ENCODE measurements at places on chromosomes 16 and 17.

DNA sequence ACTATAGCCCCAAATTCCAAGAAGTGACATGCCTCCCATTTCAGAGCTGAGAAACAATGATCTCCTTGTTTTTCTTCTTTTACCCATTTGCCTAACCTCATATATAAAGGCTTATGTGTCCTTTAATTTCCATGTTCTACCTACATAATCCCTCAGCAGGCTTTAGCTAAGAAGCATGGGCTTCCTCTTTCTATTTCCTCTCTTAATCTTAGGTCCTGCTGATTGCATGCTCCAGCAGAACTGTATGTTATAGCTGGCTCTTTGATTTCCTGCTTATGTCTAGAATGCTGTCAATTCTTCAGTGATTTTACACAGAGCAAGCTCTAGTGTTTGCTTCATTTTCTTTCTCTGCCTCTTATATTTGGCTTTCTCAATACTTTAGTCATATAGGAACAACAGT is 151.7 kb upstream of the COX10 start:
- no peak for DNase-seq

DNA sequence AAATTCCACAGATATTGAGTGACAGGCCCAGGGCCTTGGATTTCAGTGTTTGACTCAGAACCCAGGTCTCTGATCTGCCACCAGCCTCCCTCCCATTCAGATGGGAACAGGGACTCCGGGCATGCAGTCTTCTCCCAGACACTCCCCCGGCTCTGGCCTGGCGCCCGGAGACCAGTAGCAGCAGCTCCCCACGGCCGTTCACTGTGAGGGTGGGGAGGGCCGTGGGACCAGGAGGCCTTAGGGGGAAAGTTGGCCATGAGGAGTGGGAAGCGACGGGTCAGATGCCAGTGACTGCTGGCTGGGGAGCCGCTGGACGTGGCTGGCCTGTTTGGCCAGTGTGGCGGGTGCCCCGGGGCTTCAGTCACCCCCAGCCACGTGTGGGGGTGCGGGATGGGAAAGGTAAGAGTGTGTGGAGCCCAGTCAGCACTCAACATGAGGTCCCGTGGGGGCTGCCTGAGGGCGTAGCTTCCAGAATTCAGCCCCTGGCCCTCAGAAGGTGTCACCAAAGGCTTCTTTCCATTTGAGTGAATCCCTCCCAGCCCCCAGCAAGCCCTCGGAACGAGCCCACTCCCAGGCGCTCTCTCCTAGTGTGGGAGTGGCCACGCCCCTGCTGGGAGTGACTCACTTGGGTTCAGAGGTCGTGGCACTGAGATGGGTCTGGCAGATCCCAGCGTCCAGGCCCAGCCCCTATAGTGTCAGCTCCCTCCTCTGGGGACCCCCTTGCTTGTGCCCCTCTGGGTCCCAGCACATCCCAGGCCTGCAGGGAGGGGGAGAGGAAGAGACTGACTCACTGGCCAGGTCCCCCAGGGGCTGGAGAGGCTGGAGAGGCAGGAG is 309.4 kb downstream of the SEC14L1 start:
- DNase-seq, result no peak

GRCh38 chr17:21252289-21252795 is 868 bp downstream of the NATD1 start:
- DNase-seq, result no peak

GRCh38 chr16:17691106-17691898 is 220.5 kb upstream of the XYLT1 start:
- DNase-seq, result no peak

- peak; percentile 30 for DNase-seq
Measured at GRCh38 chr17:31492880-31493655, 101.6 kb downstream of the RAB11FIP4 start.
